ENCODE measurements at places on chromosomes 5 and 9. TPM values are rescaled to one million over a fixed set of nuclear protein-coding genes. Genes with fewer than 3 reads are reported as not detected.

GRCh38 chr5:57219386-57219785 lies 45.5 kb downstream of the GPBP1 start:
- no peak for DNase-seq

DNA sequence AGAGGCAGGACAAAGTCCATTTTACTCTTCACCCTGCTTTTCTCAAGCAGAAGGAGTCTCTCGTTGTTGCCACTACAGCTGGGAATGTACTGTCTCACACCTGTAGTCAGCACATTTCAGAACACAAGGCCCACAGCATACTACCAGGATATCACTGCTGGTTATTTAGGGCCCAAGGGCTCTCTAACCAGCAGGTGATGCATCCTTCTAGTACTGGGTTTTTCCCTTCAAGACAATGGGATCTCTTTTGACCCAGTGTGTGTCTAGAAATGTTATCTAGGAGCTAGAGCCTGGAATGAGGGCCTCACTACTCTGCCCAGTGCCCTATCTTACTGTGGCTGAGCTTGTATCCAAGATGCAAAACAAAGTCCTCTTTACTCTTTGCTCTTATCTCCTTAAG lies 235.1 kb upstream of the PRR16 start:
- DNase-seq: no peak

DNA sequence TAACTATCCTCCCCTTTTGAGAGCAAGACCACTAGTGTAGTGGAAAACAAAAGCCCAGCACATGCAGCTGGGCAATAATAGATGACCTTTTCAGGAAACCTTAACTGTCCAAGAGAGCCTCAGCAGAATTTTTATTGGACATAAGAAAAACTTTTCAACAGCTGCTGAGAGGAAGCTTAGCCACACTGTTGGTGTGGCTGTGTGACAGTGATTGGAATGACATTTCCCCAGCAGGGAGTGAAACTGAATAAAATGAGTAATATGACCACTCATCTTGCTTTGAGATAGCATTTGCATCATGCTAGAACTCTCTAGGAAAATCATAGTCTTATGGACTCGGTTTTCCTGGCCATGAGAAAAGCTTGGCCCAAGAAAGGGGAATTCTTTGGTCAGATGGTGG lies 687.8 kb downstream of the SLCO4C1 start:
- DNase-seq: no peak

GRCh38 chr5:60945813-60946187 lies 795 bp downstream of the NDUFAF2 start:
- no peak for DNase-seq

DNA sequence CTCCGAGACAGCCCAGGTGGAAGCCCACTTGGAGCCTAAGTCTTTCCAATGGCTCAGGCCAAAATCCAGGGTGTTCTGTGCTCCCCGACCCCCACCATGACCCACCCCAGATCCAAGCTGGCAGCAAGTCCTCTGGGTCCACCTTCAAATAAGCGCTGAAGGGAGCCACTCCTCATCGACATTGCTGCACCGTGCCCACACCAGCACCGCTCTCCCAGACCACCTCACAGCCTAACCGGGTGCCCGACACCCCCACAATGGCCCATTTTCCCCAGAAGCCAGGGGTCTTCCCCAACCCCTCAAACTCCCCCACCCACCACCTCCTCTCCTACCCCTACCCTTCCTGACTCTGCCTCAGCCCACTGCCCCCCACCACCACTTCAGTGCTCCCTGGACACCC lies 50.5 kb downstream of the SEMA4D start:
- DNase-seq: no peak

DNA sequence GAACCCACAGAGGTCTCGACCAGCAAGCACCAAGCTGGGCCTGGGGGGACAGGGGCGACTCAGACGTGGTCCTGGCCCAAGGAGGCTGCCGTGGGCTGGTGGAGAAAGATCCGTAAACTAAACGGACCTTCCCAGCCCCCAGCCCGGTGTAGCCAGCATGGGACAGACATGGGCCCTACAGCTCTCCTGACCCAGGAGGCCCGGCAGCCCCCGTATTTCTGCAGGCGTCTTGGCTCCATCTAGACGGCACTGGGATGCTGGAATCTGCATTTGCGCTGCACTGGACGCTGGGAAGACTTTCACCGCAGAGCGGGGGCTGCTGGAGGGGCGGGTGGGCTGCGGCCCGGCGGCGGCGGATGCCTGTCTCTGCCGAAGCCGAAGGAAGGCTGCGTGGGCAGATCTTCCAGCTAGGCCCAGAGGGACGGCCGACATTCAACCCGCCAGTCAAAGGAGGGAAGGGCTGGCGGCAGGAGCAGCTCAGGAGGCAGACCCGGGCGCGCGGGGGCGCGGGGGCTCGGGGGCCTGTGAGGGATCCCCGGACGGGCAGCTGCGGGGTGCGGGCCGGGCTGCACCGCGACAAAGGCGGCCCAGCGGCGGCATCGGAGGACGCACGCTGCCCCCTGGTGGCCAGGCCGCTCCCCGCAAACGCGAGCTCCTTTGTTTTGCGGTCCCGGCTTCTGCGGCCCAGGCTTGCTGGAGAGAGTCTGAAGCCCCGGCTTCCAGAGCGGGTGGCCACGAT lies 266.2 kb downstream of the NSG2 start:
- DNase-seq: peak; percentile 40

DNA sequence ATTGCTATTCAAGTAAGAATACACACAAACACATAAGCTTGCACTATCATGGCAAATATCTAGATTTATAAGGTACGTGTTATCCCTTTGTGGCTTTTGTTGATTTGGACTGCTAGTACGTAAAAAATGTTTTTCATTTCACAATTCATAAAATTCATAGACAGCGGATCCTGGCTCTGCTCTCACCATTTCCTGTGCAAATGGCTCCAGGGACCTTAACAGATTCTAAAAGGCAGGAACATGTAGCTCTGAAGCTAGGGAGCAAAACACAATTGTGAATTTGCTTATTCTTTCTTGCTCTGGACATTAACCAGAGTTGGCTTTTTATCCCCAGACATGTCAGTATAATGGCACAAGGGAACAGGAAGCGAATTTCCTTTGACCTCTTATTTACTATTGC lies 1019.9 kb upstream of the WWC1 start:
- no peak for DNase-seq

- DNase-seq: no peak
Measured at GRCh38 chr9:125878164-125878631, 131.0 kb downstream of the PBX3 start.

DNA sequence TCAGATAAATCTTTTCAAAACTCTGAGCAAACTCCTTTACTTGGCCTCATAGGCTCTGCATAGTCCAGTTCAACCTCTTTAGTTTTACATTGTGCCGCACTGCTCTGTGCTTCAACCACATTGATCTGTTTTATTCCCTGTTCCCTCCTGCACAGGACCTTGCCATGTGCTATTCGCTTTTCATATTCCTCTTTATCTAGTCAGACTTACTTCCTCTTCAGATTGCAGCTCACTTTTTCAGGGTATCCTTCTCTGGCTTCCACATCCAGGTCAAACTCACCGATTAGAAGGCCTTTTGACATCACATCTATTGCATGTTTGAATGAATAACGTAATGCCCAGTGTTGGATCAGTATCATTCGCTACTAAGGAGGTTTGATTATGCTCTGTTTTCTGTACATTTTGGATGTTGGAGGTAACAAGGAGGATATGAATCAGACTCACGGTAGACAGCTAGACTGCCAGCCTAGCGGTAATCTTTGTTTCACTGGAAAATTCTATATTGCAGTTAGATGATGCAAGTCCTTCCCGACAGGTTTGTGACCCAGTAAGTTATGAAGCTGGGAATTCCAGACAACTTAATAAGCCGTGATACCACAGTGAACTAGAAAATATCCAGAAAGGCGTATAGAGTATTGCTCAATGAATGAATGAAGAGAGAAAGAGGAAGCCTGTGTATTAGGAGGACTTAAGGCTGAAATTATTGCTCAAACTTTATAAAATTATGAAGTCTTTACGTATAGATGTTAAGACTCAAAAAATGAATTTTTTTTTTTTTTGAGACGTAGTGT lies 65.7 kb downstream of the IQGAP2 start:
- DNase-seq: no peak

GRCh38 chr9:21906881-21907280 lies 87.3 kb downstream of the CDKN2A start:
- DNase-seq: no peak

DNA sequence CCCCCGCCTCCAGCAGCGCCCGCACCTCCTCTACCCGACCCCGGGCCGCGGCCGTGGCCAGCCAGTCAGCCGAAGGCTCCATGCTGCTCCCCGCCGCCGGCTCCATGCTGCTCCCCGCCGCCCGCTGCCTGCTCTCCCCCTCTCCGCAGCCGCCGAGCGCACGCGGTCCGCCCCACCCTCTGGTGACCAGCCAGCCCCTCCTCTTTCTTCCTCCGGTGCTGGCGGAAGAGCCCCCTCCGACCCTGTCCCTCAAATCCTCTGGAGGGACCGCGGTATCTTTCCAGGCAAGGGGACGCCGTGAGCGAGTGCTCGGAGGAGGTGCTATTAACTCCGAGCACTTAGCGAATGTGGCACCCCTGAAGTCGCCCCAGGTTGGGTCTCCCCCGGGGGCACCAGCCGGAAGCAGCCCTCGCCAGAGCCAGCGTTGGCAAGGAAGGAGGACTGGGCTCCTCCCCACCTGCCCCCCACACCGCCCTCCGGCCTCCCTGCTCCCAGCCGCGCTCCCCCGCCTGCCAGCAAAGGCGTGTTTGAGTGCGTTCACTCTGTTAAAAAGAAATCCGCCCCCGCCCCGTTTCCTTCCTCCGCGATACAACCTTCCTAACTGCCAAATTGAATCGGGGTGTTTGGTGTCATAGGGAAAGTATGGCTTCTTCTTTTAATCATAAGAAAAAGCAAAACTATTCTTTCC lies 19.3 kb downstream of the CDKN2A start:
- peak; percentile 81 for DNase-seq

DNA sequence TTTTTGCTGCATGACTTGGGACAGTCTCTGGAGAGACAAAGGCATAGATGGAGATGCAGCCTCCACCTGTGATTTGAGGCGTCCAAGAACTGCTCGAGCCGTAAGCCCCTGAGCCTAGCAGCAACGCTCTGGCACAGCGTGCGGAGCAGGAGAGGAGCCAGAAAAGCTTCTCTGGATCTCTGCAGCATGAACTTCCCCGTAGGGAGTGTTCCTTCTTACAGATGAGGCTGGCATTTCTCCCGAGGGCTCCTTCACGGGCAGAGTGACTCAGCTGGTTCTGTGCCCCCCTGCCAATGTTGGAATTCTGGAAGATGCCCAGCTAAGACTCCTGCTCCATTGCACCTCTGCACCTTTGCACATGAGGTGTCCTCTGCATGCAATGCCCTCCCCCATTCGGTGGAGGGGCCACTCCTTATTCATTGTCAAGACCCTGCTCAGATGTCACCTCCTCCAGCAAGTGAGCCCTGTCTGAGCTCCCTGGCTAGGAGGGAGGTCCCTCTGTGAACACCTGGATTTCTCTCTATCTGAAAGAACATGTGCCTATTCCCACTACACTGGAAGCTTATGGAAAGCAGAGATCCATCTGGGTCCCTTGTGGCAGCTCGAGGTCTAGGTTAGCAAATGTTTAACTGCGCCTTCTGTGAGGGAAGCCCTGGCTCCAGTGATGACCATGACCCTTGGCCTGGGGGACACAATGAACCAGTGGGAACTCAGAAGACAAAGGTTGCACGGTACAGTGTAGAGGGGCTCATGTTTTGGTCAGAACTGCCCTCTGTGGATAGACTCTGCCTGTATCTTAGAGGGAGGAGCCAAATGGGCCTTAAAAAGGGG lies 39.6 kb downstream of the SH3PXD2B start:
- DNase-seq: peak; percentile 85

DNA sequence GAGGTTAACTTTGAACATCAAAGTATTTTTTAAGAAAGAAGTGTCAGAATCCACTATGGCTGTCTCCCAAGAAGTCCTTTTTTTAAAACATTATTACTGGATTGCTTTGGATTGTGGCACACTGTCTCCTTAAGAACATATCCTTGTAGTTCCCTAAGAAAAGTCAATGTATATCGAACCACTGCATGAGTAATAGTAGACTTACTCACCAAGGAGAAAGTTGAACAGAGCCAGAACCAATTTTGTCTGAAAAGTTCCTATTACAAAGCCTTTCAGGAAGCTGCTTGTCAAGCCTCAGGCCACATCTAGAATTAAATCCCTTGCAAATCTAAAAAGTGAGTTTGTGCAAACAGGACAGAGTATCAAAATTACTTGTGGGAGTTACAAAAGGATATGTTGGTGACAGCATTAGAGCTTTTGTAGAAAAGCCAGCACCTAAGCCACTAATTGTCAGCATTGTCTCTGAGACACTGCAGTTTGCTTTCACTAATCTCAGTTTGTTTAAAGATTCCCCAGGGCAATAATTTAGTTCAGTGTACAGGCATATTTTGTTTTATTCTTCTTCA lies 195.4 kb downstream of the MPDZ start:
- DNase-seq: no peak

GRCh38 chr5:65530904-65531303 lies 32.1 kb downstream of the CENPK start:
- DNase-seq: no peak

GRCh38 chr9:105830461-105830860 lies 136.1 kb downstream of the TMEM38B start:
- no peak for DNase-seq

DNA sequence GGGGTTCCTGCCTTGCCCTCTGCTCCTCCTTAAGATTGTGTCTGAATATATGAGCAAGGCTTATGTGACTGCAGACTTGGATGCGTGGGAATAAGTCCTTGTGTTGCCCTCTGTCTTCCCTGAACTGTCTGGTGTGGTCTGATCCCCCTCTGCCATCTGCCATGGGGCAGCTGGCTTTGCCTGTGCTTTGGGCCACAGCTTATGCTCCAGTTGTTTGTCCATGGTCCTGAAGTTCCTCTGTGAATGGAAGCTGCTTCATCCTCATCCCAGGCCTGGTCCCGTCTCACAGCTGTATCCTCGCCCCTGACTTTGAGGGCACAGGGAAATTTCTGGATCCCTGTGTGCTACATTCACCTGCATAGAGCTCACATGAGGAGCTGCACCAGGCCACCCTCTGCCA lies 14.7 kb downstream of the IL31RA start:
- DNase-seq: no peak

- DNase-seq: no peak
Measured at GRCh38 chr5:97022898-97023297, 87.0 kb downstream of the LNPEP start.

DNA sequence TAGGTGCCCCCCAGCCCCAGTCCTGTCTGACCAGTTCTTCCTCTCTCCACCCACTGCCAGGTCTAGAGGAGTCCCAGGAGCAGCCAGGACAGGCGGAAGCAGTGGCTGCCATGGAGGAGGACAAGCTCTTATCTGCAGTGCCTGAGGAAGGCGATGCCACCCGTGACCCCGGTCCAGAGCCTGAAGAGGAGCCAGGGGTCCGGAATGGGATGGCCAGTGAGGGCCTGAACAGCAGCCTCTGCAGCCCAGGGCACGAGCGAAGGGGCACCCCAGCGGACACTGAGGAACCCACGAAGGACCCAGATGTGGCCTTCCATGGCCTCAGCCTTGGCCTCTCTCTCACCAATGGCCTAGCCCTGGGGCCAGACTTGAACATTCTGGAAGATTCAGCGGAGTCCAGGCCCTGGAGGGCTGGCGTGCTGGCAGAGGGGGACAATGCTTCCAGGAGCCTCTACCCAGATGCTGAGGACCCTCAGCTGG lies 13.8 kb downstream of the PSD2 start:
- DNase-seq: no peak

- peak; percentile 80 for DNase-seq
Measured at GRCh38 chr5:10289353-10289752, 18.3 kb downstream of the CMBL start.

- DNase-seq: peak; percentile 78
Measured at GRCh38 chr5:127029581-127030258, 638 bp downstream of the MARCHF3 start.

The FUT7 gene
- 0.17 TPM for polyA plus RNA-seq

The TAF11L10 gene
- not detected for polyA plus RNA-seq

The N4BP3 gene
- 2.6 TPM for polyA plus RNA-seq

The SAXO1 gene
- polyA plus RNA-seq: 0.24 TPM

The PIGO gene
- 24.9 TPM for polyA plus RNA-seq

The NDUFS6 gene
- 58.5 TPM for polyA plus RNA-seq

The RNF208 gene
- polyA plus RNA-seq: 36.5 TPM

The TMEM174 gene
- not detected for polyA plus RNA-seq

The FGFR4 gene
- 12.5 TPM for polyA plus RNA-seq
